ENCODE measurements at places on chromosomes 4 and X.

DNA sequence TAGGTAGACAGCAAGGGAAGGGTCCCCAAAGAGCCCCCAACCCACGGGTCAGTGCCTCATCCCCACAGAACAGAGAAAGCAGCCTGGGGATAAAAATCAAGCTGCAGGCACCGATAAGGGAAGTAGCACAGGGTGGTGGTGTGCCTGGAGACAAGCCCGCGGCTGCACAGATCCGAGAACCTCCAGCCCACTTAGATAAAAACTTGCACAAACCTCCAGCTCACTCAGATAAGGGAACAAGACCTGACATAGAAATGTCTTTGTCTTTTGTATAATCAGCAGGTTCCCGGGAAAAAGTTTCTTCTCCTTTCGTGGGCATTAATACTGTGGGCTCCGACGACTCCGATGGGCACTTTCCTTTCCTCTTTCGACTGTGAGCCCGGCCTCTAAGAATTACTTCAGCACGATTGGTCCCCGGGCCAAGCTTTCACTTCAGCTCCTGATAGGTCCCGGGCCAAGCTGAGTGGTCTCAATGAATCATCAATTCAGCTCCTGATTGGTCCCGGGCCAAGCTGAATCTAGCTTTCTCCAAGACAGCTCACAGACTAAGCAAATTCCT lies 32.4 kb downstream of the PRDX4 start:
- no peak for DNase-seq

- DNase-seq = no peak
Observed at GRCh38 chr4:41213625-41214135, 662 bp downstream of the APBB2 start.

DNA sequence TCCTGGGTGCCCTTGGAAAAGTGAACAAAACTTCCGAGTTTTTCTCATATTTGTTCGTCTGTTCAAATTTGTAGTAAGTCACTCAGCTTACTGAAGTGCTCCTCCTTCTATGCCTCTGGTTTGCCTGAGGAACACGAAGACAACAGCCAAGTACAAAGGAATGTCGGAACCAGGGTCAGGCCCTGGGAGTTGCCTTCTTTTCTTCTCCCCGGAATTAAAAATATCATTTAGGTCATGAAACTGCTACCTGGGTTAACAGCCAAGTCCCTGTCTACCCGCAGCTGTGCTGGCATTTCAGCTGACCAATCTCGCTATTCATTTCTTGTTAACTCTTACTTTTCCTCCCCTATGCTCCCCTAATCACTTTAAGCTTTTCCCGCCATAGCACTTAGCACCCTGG lies 137.6 kb upstream of the TEX13D start:
- DNase-seq = no peak

- no peak for DNase-seq
Observed at GRCh38 chrX:144219035-144219434, 335.2 kb downstream of the UBE2NL start.

GRCh38 chr4:68535974-68536373 lies 40.1 kb downstream of the UGT2B17 start:
- no peak for DNase-seq
